Fibroblast of skin of back (primary cell): ENCODE measurements at places on chromosomes 1 and 21.

GRCh38 chr1:92739669-92740524, 45.0 kb downstream of the EVI5 start:
- no peak for DNase-seq

DNA sequence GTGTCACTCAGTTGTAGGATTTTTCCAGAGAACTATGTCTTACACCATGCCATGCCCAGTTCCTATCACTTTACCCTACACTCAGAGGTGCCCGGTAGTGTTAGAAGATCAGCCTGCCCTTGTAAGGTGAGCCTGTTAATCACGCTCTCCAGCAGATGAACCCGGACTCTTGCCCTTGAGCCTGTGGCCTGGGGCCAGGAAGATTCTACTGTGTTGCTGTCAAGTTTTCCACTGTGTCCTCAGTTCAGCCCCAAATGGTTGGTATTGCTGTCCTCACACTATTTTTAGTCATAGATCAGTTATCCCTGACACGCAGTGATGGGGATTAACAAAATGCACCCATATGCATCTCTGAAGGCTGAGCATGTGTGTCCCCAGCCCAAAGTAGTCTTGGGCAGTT, 105.0 kb upstream of the SPAG17 start:
- DNase-seq = no peak

GRCh38 chr1:239253032-239253431, 133.3 kb upstream of the CHRM3 start:
- no peak for DNase-seq

DNA sequence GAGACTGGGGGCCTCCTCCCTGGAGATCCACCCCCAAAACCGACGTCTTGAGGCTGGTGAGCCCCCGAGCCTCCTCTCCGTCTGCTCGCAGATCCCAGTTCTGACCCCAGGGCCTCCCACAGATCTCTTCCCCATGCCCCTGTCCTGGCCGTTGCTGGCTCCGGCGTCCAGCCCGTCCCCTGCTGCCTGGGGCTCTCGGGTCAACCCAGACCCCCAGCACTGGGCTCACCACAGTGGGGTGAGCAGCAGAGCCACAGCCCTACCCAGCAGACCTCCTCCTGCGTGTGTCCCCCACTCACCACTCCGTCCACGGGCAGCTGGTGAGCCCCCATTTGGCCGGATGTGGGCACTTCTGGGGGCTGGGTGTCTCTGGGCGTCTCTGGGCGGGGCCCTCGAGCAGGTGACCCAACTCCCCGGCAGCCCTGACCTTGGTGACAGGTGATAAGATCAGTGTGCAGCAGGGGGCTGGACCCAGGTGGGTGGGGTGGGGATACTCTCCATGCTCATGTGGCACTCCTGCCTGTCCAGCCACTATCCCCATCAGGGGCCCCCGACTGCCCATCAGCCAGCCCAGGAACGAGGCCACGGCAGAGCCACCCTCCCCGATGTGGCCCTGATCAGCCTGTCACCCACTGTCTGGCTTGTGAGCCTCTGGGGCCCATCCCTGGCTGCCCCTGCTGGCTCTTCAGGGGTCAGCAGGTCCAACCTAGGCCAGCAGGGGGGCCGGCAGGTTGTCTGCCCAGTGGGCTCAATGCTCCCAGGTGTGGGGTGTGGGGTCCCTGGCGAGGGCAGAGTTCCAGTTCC, 709 bp downstream of the TNFRSF14 start:
- no peak for DNase-seq

DNA sequence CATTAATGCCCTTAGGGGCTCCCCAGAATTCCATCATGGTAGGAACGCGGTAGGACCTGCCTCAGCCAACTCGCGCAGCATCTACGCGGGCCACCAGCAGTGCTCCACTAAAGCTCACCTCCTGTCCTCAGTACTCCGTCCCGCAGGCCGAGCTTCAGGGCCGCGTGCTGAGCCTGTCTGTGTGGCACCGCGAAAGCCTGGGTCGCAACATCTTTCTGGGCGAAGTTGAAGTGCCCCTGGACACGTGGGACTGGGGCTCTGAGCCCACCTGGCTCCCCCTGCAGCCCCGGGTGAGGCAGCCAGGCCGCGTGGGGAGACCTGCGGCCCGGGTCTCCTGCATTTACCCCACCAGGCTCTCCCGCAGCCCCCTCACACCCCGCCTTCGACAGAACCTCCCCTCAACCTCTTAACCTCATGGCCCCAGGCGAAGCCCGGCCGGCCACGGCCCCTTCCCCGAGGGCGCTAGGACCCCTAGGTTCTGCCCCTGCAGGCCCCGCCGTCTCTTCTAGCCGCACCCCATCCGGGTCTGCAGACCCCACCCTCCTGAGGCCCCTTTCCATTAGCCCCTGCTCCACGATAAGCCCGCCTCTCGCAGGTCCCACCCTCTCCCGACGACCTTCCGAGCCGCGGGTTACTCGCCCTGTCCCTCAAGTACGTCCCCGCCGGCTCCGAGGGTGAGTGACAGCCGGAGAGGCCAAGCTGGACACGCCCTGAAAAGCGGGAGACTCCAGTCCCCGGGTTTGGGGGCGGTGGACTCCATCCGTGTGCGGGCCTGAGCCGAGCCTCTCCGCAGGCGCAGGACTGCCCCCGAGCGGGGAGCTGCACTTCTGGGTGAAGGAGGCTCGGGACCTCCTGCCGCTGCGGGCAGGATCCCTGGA, 9.1 kb downstream of the SYTL1 start:
- peak; percentile 25 for DNase-seq
